H1 (cell line): ENCODE measurements at places on chromosomes 2 and 18.

DNA sequence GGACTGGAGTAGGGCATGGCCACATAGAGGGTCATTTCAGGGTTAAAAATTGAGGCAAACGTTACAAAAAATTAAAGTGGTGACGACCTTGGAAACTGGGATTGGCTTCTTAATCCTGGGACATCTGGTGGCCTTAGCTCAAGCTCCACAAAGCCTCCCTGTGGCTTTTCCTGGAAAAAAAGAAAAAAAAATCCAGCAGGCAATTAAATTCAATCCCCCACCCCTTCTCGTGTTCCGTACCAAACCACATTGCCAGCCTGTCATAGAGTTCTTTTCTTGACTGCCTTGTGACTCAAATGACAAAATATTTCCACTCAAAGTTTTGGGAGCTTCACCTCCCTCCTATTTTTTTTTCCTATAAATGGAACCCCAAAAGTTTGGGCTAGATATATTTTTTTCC lies 195.6 kb downstream of the HRH4 start:
- no peak for DNase-seq

DNA sequence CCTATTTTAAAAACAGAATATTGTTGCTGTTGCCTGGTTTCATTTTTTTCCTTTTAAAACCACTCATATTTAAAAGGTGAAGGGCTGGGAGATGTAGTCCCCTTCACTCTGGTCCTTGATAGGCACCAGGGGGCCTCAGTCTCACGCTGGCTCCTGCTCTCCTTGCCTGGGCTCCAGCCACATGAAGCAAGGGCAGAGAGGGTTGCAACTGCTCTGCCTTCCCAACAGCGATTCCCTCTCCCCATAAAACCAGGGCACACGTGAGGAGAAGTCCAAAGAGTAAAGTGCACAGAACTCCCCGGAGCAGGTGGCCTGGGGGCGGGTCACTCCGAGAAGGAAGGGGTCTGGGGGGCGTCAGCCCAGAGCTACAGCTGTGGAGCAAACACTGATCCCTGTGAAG lies 12.8 kb downstream of the TMEM127 start:
- DNase-seq = no peak

DNA sequence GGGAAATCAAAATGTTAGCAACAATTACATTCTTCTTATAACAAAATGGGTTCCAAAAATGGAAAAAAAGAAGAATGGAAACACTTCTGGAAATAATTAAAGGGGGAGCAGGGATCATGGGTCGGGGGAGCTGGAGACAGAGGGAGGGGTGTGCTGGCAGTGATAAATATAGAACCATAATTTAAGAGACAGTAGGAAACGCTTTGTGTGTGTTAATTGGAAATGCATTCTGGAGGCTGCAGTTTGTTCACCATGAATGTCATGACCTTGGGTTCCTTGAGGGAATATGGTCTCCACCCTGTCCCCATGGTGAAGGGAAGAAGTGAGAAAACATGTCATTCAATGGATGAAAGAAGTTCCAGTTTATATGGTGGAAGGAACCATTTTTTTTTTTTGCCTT lies 540.7 kb downstream of the TNS1 start:
- no peak for DNase-seq

GRCh38 chr2:143225931-143226330 lies 96.7 kb downstream of the ARHGAP15 start:
- DNase-seq = no peak

- DNase-seq = no peak
Measured at GRCh38 chr2:12330916-12331315, 385.8 kb upstream of the TRIB2 start.

GRCh38 chr2:188326669-188327301 lies 35.1 kb downstream of the GULP1 start:
- no peak for DNase-seq

DNA sequence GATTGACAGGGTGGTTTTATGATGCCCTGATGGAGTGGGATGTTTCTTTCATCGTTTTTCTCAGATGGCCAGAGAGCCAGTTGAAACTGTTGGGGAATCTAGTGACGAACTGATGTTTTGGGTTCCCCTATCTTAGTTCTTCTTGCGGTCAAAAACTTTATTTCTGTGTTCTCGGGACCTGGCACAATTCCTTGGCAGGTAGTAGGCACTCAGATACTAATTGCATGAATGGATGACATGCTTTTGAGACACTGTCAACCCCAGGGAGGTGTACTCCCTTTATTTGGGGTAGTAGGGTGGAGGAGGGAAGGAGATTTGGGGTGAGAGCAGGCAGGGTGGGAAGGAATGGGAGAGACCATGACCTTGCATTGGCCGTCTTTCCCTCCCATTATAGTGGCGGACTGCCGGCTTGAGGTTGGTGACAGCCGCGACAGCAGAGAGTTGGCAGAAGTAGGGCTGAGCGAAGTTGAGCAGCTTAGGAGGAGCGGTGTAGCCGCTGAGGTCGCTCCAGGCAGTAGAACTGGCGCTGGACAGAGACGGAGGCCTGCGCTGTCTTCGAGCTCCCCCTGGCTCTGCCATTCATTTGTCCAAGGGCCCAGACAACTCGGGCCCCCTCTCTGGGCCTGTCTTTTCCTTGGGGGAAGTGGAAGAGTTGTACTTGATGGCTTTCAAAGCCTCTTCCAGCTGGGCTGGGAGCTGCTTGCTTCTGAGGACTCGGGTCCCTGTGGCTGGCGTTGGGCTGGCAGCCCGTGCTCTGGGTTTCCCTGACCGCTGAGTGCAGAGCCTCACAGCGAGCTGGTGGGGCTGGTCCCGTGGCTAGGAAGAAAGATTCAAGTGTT lies 2.6 kb downstream of the TET3 start:
- no peak for DNase-seq

DNA sequence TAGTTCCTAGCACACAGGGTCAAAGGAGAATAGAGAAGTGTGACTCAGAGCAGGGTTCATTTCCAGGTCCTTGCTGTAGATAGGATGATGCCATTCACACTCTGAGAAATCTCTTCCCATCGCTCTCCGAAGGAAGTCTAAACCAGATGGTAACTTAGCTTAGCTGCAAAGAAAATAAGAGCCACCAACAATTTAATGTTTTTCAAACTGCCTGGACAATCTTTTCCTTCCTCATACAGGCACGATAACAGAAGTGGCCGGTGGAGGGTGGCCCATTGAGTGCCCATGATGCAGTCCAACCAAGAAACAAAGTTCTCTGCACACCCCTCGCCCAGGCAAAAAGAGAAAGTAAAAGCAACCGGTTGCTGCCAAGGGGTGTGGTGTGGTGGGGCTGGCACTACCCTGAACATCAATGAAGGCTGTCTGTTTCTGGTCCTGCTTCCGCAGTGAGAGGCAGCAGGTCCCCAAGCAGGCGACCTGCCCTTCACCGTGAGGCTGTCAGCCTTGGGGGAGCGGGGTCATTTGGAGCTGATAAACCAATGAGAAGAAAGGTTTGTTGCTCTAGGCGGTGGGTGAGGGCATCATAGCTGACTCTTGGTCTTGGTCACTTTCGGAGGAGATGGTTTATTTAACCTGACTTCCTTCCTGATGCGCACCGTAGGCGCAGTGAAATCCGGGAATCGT lies 105.6 kb upstream of the CD302 start:
- DNase-seq = no peak
